ENCODE measurements at places on chromosomes 6 and 20.

DNA sequence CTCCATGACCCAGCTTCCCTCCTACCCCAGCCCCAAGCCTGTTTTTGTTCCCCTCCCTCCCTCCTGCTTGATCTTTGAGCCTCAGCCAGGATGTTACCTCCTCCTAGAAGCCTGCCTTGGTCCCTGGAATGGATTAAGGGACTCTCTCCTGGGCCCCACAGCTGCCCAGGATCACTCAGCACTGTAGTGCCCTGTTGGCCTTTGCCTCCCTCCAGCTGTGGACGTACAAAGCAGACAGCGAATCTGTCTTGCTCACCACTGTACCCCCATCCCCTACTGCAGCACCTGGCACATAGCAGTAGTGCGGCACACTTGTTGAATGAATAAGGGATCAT, 11.8 kb upstream of the FAM110A start:
- DNase-seq: no peak

GRCh38 chr6:133242637-133243585, 1.8 kb downstream of the EYA4 start:
- no peak for DNase-seq

- no peak for DNase-seq
Observed at GRCh38 chr20:50226093-50226974, 35.7 kb downstream of the CEBPB start.

DNA sequence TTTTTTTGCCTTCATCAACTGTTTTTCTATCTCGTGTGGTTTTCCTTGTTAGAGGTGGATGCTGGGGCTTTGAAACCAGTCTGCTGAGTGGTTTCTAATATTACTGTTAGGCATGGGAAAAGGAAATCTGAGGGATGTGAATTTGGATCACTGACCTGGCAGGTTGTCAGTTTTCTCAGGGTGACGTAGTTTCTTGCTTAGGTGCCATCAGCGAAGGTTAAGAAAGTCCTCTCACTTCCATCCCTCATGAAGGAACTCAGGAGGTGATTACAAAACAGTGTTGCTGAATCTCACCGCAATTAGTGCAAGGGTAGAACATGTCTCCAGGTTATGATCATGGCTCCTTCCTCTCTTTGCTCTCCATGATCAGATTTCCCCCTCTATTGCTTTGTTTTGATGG, 135.9 kb downstream of the SOX4 start:
- no peak for DNase-seq

DNA sequence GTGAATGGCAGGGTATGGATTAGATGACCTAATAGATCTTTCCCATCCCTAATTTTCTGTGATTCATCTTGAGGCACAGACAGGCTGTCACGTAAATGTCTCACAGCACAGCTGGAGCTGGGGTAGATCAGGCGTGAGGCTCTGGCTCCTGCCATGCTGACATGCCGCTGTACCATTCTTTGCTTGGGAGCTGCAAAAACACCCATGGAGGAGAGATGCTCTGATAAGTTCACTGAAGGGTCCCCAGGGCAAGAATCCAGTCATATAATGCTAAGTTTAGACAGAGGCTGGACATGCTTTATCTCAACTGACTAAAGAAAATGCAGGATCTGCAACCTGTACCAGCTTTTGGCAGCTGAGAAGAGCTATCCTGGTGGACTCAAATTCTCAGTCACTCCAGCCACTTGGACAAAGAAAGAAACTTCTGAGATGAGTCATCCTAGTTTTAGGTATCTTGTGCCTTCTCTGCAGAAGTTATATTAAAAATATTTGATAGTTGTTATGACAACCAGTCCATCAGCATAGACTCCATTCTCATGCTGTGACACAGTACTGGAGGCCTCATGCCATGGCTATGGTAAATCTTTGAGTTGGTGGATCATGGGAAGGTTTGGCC, 185.1 kb upstream of the RAB32 start:
- no peak for DNase-seq

- no peak for DNase-seq
Observed at GRCh38 chr6:78810698-78811097, 56.7 kb upstream of the IRAK1BP1 start.

DNA sequence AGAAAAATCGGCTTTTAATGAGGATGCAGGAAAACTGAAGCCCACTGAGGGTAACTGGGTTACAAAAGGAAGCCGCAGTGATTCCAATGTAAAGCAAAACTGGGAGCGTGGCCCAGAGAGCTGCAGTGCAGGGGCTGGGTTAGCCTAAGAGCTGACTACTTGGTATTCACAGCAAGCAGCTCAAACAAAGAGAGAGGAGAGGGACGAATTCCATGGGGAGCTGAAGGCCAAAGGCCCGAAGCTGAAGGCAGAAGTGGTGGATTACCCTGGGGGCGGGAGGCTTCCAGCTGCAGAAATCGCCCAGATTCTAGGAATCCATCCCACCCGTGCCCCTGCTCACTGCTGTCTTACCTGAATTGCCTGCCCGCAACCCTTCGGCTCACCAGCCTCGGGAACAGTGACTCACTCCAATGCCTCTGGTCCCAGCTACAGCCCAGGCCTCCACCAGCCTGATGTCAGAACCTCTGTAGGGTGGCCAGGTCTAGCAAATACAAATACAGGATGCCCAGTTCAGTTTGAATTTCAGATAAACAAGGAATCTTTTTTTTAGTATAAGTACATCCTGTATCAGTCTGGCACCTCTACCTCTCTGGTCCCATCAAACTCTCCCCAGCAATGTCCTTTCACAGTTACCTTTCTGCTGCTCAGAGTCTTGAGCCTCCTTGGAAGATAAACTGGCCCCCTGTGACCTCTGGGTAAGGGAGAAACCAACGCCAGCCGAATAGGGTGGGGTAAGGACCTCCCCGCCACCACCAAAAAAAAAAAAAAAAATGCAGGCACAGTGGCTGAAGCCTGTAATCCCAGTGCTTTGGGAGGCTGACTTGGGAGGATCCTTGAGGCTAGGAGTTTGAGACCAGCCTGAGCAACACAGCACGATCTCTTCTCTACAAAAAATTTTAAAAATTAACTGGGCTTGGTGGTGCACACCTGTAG, 14.6 kb upstream of the ZMYND8 start:
- no peak for DNase-seq

- no peak for DNase-seq
Observed at GRCh38 chr6:26185004-26185403, 97.8 kb downstream of the HFE start.

DNA sequence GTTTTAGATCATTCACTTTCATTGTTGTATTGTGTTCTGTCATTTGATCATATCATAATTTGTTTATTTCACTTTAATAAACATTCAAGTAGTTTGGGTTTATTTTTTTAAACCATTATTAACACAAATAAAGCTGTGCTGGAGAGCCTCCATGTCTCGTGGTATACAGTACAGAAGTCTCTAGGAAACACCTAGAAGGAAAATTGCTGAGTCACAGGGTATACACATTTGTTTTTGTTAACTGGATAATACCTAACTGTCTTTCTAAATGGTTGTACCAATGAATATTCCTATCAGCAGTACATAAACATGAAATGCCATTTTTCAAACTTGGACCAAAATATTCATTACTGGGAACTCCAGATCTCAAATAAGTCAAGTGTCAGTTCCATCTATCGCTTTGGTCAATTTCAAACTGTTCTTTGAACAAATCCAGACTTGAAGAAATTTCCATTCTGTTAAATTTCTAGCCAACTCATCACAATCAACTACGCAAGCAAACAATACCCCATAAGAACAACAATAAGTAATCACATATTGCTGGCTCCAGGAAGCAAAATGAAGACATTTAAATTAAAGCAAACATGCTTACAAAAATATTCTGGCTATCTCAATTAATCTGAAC, 138.1 kb downstream of the ATXN1 start:
- DNase-seq: no peak

DNA sequence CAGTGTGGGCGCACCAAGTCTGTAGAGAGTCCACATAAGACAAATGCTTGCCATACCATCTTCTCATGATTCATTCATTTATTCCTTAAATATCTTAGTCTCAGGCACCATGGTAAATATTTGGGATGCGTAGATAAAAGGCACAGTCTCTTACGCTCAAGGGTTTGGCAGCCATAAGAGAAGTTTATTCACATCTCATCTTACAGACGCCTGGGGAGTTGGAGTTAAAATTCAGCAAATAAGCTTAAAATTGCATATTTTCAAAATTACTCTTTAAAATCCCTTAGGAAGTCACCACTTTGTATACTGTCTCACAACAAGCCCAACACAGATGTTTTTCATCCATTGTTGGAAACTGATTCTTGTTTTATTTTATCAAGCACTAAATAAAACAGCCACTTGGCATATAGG, 363.3 kb downstream of the KIF16B start:
- no peak for DNase-seq
